Mesenteric fat pad (tissue), 1 donor: ENCODE measurements at places on chromosomes 1 and 21. TPM values are rescaled to one million over a fixed set of nuclear protein-coding genes. Genes with fewer than 3 reads are reported as not detected.

Gene CSMD2
- 1.3 TPM for total RNA-seq

Gene TDRD5
- total RNA-seq = 0.35 TPM

Gene AP4B1
- total RNA-seq = 8.5 TPM

DNA sequence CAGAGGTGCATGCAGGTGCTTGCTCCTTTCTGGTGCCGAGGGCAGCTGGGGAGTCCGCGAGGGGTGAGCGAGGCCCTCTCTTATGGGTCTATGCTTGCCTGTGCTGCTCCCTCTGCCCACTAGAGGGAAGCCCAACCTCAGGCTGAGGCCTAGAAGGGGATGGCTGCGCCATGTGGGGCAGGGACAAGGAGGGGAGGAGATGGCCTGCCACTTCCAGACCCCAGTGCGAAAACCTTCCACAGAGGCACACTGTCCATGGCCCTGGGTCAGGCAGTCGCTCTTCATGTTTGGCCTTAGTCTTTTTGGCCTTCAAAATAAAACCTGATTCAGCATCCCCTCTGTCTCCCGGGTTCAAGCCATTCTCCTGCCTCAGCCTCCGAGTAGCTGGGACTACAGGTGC lies 14.0 kb downstream of the RHBG start:
- no peak for DNase-seq

DNA sequence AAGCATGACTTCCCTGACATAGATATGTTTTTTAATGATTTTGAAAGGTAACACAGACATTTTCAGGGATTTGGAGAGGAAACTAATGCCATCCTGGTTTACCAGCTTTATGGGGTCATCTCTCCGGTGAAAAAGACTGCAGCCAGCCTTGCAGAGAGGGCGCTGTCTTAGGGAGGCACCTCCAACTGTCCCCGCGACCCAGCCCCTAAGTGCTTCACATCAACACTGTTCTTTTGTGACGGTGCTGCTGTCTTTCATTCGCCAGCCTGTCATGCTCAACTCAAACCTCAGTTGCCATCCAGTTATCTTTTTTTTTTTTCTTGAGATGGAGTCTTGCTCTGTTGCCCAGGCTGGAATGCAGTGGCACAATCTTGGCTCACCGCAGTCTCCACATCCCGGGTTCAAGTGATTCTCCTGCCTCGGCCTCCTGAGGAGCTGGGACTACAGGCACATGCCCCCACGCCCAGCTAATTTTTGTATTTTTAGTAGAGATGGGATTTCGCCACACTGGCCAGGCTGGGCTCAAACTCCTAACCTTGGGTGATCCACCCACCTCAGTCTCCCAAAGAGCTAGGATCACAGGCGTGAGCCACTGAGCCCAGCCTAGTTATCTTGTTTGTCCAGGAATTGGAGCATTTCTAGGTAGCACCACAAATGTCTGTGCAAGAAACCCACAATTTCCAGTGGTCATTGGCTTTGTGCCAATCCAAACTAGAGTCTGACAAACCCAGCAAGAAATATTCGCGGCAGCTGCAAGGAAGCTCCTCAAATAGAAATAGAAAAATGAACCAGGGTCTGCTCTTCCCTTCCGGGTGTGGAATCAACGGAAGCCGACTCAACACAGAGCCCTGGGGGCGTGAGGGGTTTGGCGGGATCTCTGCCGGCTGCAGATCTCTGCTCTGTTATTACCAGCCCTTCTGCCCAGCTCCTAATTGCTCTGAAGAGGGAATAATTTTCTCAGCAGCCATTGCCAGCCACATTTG lies 24.2 kb downstream of the PDE9A start:
- no peak for DNase-seq

DNA sequence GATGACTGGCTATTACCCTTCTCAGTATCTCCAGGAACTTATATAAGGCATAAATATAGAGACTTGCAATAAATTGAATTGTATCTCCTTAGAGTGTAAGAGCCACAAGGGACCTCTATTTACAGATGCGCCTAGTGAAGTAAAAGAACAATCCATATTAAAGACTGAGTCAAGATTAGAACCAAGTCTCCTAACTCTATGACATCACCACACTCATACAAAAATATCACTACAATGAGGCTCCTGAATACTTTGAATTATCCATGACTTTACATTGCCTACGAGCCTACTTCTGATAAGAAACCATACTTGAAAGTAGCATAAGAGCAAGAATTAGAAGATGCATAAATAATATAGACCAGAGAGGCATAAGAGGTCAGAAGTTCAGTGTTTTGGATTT lies 18.8 kb downstream of the DPYD start:
- DNase-seq = no peak
